Stimulated activated naive CD8-positive, alpha-beta T cell treated with anti-CD3 and anti-CD28 coated beads, Interleukin-15, Interleukin-2, amounts not matched to agents 100 U/mL and 50 U/mL, for 24 hours (primary cell): ENCODE measurements at places on chromosomes 1 and 21.
A peak's percentile ranks its signal among the peaks of the same experiment; 100 is the strongest.

GRCh38 chr1:58231204-58231603 lies 315.3 kb downstream of the OMA1 start:
- DNase-seq: no peak

- DNase-seq: peak; percentile 45
Observed at GRCh38 chr1:224503161-224504118, 68.8 kb upstream of the WDR26 start.

DNA sequence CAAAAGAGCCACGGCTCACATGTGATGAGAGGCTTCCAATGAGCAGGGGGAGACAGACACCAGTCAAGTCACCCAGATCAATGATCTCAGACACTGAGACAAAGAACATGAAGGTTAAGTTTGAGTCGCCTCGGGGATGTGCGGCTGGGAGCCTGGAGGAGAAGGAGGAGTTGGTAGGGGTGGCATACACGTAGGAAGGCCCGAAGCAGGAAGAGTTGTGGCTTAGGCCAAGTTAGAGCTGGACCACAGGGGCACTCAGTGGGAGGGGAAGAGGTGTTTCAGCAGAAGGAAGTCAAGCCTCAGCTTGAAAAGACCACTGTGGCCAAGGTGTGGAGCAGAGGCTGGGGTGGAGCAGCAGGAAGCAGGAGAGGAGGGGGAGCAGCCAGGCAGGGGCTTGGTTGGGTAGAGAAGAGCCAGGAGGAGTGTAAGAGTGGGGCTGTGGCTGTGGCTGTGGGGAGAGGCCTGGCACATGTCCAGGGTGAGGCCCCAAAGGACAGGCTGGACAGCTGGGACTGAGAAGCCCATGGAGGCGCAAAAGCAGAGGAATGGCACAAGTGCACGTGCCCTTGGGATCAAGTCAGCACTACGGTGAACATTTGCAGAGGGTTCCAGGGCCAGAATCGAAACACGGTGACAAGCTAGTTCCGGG lies 27.6 kb downstream of the CTNNBIP1 start:
- peak; percentile 23 for DNase-seq

GRCh38 chr21:34302521-34302920 lies 61.3 kb upstream of the KCNE2 start:
- no peak for DNase-seq
